ENCODE measurements at places on chromosomes 3 and 15. TPM values are rescaled to one million over a fixed set of nuclear protein-coding genes. Genes with fewer than 3 reads are reported as not detected.

CCDC39 gene
- not detected for total RNA-seq

RAB27A gene
- total RNA-seq = 6.5 TPM

GOLGA6A gene
- total RNA-seq = 0.87 TPM

UCN2 gene
- total RNA-seq = 1.5 TPM

CCR4 gene
- total RNA-seq = 0.30 TPM

FBXW12 gene
- total RNA-seq = not detected

DHX30 gene
- total RNA-seq = 71.9 TPM

COLQ gene
- 10.2 TPM for total RNA-seq

LRRC31 gene
- not detected for total RNA-seq

DNA sequence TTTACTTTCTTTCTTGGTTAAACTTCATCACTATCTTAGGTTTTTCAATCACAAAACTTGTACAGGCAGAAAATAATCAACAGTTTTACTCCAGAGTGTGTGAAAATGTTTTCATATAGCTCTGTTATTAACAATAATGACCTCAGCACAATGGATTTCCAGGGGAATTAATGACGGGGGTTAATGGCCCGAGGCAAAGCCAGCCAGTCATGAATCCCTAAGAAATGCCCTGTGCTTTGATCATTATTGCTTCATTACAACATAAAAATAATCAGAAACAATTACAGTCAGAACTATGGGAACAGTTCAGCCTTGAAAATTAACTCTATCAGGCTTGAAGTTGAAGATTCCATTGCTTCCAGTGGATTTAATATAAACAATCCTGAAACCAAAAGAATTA lies 875.4 kb downstream of the ROBO2 start:
- no peak for DNase-seq

DNA sequence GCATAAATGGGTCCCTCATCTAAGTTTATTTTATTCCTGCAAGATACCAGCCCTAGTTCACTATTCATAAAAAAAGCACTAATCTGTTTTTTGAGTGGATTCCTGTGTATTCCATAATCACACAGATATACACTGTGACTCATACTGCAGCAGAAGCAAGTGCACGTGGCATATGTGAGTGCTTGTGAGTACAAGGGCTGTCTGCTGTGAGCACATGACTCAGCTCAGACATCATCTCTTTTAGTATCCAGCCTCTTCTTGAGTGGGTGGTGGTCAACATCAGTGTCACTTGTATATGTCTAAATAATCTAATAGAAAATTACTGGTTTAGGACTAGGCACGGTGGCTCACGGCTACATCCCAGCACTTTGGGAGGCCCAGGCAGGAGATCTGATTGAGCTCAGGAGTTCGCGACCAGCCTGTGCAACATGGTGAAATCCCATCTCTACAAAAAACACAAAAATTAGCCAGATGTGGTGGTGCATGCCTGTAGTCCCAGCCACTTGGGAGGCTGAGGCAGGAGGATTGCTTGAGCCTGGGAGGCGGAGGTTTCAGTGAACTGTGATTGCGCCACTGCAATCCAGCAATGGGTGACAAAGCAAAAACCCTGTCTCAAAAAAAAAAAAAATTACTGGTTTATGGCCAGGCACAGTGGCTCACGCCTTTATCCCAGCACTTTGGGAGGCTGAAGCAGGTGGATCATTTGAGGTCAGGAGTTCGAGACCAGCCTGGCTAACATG lies 49.8 kb downstream of the NIPA2 start:
- no peak for DNase-seq

DNA sequence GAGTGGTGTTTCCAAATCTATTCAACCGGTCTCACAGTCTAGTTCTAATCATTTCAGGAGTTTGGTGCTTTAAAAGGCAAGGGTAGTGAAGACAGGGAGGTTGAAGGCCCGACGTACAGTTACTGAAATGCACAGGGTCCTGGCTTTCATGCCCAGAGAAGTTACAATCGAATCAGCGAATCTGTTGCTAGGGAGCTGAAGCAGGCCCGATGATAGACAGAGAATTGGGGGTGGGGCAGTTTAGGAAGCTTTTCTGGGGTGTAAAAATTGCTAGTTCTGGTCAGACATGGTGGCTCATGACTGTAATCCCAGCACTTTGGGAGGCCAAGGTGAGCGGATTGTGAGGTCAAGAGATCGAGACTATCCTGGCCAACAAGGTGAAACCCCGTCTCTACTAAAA lies 63.1 kb upstream of the ATP13A3 start:
- DNase-seq = no peak

- DNase-seq = no peak
These were observed 185.8 kb upstream of the TTC14 start for GRCh38 chr3:180416111-180416594.

DNA sequence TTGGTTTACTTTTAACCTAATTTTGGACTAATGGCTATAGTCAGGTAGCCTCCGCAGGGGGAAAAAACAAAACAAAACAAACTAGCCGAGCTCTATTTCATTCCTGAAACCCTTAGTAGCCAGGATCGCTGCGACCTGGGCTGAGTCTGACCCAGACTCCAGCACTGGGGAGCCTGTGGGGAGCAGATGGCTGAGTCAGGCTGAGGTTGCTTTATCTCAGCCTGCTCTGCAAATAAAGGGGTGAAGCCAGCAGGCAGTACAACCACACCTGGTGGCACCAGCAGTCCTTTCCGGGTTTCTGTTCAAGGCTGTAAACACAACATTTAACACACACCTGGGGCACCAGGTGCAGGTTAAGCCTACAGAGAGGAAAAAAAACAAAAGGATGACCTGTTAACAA lies 27.3 kb downstream of the ABHD2 start:
- no peak for DNase-seq

DNA sequence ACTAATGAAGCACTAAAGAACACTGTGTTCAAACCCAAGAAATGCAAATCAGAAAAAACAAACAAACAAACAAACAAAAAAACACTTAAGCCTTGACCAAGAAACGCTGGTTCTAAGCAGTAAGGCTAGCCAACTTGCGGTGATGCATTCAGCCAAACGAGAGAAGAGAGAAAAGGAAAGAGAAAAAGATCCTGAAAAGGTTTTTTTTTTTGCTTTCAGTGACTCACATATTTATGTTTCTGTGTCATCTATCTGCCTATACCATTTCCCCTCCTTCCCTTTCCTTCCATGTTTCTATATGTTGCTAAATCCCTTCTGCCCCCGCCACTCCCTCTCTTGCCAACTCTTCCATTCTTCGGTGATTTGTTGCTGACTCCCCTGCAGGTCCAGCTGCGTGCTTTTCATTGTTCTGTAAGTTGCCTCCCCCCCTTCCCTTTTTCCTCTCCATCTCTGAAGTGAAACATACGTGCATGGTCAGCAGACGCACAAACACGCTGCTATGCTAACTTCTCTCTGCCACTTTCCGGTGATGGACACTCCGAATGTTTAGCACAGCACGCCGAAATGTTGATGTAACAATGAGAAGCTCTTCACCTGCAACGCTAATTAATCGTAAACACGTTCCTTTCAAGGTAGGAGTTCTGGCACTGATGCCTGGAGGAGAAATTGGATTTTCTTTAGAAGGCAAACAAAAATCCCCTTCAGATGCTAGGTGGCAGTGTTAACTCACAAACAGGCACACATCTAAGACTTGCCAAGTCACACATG lies 154.4 kb downstream of the TUSC7 start:
- DNase-seq = no peak

DNA sequence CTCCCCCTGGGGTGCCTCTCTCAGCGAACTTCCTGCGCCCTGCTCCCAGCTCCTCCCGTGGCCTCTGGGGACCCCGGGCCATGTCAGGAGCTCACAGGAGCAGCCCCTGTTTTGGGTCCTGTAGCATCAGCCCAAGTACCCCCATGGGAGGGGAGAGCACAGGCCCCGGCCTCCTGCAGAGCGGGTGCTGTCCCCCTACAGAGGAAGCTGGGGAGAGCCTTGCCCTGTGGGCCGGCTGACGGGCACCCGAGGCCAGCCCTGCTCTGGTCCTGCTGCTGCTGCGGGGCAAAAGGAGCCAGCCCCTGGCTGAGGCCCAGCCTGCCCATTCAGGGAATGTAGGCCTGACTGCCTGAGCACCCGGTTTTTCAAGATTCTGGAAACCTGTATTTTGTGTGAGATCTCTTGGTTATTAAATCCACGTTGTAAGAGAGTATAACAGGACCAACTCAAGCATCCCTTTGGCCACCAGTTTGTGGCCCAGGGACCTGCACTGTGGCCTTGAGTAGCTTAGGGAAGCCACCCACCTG lies 12.4 kb downstream of the PLXNA1 start:
- DNase-seq = no peak

- no peak for DNase-seq
These were observed 177.2 kb downstream of the LPP start for GRCh38 chr3:188331166-188331565.

- DNase-seq = no peak
These were observed 12.0 kb downstream of the AMOTL2 start for GRCh38 chr3:134362221-134362620.

- DNase-seq = no peak
These were observed 27.7 kb downstream of the TMCC1 start for GRCh38 chr3:129865806-129866205.

DNA sequence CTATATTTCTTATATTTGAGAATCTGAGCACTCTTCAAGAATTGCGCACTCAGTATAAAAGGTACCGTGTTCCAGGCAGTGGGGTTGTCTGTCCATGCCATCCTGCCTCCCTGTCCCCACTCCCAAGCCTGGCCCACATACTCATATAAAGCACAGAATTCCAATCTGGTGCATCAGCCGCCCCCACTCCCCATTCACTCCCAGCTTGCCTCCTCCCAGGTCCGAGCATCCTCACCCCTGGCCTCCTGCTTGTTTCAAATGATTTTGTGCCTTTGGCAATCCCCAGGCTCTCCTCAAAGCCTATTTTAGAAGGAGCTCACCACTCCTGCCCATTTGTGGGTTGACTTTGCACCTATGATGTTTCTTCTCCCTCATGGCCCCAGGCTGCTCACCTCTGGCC lies 22.2 kb upstream of the IGF1R start:
- no peak for DNase-seq

GRCh38 chr3:197305854-197306253 lies 7.4 kb upstream of the DLG1 start:
- no peak for DNase-seq

DNA sequence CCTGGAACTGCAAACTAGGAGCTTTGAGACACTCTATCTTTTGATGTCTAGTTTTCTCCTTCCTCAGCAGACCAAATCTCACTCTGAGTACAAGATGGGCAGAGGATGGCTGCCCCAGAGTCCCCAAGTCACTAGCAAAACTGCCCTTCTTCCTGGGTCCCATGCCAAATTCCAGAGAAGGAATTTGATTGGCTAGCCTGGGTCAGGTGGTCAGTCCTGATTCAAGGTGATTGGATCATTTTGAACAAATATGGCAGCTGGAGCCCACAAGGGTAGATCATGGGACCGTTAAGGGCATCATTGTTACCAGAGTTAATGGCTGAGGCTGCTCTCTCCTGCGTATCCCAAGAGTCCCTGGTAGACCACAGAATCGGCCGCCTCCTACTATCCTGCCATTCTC lies 21.7 kb downstream of the SLC6A1 start:
- DNase-seq = no peak

GRCh38 chr15:40332113-40332781 lies 8.5 kb downstream of the CCDC9B start:
- DNase-seq = no peak

DNA sequence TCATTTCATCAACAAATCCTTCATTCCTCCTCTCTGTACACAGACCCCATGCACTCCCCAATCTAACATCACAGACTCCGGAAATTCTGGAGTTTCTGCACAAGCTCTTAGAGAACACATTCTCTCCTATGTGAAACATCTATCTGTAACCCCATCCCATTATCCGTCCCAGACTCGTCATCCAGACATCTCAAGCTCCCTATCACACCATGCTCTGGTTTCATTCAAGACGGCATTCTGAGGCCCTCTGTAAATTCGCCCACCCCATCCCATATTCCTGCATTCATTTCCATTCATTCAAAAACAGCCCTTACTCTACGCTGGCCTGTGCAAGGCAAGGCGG lies 575 bp downstream of the LEO1 start:
- DNase-seq = no peak

DNA sequence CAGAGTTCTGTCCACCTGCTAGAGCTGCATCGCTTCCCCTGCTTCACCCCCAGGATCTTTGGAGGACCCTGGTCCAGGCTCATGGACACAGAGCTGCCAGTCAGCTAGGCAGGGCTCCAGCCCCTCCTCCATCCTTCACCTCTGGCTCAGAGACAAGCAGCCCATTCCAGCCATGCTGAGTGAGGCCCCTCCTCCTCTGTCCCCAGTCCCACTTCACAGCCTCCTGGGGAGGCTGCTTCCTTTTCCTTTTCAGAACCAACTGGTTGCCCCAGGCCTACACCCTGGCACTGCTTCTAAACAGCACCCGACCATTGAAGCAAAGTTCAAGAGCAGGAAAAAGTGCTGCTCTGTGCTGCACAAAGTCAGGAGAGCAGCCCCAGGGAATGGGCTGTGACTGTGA lies 22.2 kb downstream of the IQSEC1 start:
- DNase-seq = no peak

DNA sequence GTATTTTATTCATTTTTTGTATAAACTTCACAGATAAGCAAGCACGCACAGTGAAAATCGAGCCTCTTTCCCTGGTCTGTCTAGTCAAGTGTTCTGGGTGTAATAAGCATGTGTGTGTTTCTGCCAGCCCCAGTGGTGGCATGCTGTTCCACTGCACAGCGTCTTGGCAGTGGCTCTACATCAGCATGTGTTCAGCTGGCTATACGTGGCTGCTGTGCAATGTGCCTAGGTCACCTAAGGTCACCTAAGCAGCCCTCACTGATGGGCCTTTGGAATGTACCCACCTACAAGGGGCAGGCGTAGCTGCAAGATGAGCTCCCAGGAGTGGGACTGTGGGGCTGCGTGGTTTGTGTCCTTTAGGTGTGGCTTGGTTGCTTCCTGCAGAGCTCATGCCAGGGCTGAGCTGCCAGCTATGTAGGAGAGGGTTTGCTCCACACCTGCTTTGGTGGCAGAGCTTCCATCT lies 4.9 kb downstream of the LIMD1 start:
- no peak for DNase-seq

- no peak for DNase-seq
These were observed 123.7 kb upstream of the IGSF10 start for GRCh38 chr3:151584566-151584965.

DNA sequence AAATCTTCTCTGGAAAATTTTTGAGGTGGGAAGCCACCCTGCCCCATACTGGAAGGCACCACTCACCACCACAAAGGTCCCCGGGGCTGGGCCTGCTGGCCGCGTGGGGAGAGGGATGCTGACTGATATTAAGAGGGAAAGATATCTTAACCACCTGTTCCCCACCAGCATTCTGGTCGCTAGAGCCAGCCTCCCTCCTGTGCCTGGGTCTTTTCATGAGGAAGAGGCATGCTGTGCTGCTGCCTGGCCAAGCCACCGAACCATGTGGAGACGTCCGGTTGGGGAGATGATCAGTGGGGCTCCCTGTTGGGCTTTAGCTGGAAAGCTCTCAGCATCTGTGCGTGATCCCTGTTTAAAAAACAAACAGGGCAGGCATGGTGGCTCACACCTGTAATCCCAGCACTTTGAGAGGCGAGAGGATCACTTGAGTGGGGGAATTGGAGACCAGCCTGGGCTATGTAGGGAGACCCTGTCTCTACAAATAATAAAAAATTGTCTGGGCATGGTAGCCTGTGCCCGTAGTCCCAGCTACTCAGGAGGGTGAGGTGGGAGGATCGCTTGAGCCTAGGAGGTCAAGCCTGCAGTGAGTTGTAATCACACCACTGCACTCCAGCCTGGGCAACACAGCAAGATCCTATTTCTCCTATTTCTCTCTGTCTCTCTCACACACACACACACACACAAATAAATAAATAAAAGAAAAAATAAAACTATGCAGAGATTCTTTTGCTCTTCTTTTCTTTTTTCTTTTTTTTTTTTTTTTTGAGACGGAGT lies 1.0 kb downstream of the KLHL18 start:
- DNase-seq = no peak

GRCh38 chr3:68764554-68764953 lies 167.8 kb downstream of the TAFA4 start:
- no peak for DNase-seq

GRCh38 chr15:72116731-72117485 lies 1.0 kb downstream of the MYO9A start:
- DNase-seq = peak; percentile 34

Measured in tibial nerve (tissue), 4 donors.